ENCODE measurements at places on chromosomes 1 and 21.

DNA sequence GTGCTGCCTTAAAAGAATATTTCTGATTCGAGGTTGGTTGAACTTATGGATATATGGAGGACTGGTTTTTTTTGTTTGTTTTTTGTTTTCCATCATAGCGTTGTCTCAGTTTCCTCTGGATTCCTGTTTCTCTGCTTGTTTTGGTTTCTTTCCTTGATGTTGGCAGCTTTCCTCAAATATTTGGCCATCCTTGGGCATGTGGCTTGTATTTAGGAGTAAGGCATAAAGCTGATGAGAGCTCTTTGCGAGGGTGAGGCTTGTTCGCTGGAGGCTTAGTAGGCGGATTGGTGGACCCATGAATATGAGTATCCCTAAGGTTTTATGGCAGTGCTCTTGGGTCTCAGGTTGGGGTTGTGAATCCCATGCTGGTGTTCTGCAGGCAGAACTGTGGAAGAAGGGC, 22.9 kb downstream of the DYRK1A start:
- no peak for DNase-seq

DNA sequence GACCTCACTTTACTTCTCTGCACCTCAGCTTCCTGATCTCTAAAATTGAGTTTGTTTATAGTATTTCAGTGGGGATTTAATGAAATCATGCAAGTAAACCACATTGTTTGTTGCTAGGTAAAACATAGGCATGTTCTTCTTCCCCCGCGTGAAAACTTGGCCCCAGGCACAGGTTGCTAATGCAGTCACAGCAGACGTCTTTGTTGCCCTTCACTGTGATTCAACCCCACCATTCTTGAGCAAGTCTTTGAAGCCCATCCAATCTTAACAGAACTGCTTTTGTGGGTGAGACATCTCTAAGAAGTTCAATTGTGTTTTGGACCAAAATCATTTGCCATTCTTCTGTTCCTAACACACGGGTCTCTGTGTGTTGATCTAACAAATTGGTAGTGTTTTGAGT, 185.5 kb downstream of the ZNF281 start:
- no peak for DNase-seq

DNA sequence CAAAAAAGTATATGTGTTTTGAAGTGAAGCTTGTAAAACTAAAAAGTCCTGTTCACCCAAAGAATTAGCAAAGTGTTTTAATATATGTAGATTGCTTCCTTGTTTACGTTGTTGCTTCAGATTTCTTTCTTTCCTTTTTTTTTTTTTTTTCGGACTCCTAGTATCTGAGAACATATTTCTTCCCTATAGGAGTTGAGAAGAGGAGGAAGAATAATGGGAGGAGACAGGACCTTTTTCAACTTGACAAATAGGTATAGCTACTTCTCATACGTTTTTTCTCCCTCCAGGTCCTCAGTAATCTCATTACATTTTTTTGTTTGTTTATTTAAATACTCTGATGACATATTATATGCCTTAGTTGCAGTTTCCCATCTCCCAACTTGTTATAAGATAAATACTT, 8.9 kb downstream of the DISP1 start:
- DNase-seq = no peak

DNA sequence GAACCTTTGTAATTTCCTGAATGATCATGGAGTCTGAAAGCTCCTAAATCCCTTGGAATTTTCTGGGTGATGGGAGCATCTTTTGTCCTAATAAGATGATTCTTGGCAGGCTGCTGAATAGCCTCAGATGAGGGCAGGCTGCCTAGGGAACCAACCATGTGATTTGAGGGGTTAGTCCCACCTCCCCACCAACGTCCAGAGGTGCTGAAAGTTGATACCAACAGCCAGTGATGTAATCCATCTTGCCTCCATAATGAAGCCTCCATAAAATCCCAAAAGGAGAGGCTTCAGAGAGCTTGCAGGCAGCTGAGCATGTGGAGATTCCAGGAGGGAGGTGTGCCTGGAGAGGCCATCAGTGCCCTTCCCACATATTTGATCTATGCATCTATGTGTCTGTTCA, 43.7 kb downstream of the GTF2B start:
- no peak for DNase-seq

DNA sequence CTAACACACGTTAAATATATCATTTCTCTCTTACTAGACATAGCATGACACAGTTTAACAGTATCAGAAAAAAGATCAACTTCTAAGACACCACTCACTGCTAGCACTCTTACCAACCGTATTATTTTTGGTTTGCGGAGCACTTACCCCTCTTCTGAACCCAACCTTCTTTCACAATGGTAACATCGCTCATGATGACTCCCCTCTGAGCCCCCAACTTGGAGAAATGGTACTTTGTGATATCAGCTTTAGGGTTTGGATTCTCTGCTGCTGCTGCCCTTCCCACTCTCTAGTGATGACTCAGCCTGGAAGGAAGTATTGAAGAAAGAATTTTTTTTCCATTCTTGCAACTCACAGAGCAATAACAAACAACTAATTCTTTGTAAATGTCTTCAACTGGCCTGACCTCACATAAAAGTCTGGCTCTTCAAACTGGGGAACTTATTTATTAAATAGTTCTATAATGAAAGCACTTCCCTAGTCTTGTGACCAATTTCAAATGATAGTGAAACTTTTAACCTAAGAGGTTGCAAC, 7.0 kb downstream of the AKT3 start:
- no peak for DNase-seq

- no peak for DNase-seq
Measured at GRCh38 chr1:199580300-199580699, 447.2 kb upstream of the NR5A2 start.

- DNase-seq = no peak
Measured at GRCh38 chr1:14262637-14263036, 335.8 kb upstream of the KAZN start.

- DNase-seq = no peak
Measured at GRCh38 chr1:240878631-240879030, 266.7 kb upstream of the GREM2 start.

DNA sequence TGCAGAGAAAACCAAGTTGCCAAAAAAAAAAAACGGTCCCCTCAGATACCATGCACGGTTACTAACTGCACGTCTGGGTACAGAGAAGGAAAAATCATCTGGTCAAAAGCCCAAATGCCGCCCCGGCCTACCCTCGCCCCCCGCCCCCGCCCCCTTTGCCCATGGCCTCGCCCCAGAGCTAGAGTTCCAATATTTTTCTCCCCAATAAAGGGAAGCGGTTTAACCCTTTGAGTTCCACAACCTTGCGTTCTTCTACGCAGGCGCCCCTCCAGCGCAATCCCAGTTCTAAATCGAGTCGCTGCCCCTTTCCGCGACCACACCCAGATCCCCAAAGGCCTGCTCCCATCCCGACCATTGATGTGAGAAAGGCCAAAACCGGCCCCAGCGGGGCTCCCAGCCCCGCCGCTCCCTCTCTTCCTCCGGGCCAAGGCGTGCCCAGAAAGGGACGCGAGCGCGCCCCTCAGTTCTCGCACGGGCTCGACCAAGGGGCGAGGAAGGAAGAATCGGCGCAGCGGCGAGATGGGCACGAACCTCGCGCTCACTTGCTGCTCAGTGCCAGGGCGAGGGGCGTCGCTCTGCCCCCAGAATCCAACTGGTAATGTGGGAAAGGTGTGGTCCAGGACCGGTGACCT, 797 bp downstream of the WDR47 start:
- no peak for DNase-seq

GRCh38 chr1:117895482-117896114, 33.8 kb downstream of the GDAP2 start:
- DNase-seq = no peak

GRCh38 chr1:102693345-102693744, 415.0 kb downstream of the COL11A1 start:
- DNase-seq = no peak

GRCh38 chr21:35768187-35768586, 292.1 kb downstream of the SETD4 start:
- no peak for DNase-seq

DNA sequence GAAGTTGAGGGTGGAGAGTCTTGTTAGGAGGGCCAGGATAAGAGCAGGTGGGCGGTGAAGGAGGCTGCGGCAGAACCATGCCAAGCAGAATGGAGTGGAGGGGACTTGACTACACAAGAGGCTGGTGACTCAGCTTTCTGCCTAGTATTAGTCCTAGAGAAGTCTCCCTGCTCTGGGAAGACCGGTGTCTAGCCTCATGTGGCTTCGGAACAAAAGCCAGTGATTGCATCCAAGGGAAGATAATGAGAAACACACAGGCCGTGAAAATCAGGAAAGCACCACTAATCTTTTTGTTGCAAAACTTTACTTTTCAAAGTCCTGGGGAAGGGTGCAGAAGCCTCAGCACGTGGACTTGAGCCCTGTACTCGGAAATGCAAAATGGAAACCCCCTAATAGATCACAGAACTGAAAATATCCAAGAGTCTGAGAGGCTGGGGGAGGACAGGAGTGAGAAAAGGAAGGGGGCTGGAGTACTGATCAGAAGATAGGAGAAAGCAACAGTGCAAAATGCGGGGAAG, 31.4 kb downstream of the DDR2 start:
- no peak for DNase-seq

GRCh38 chr1:44411861-44412260, 6.8 kb downstream of the RNF220 start:
- no peak for DNase-seq

DNA sequence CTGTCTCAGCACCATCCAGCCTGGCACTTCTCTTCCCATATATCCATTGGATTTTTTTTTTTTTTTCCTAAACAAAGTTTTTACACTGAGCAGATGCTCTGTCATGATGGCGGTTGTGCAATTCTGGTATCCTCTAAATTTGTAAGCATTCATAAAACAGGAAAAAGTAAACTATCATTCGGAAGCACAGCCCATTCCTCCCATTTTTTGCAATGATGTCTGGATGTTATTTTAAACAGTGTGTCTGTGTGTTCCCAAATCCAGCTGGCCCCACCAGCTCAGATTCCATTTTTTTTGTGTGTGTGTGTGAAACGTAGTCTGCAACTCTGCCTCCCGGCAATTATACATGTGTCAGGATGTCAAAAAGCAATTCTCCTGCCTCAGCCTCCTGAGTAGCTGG, 33.5 kb downstream of the PDPN start:
- no peak for DNase-seq

DNA sequence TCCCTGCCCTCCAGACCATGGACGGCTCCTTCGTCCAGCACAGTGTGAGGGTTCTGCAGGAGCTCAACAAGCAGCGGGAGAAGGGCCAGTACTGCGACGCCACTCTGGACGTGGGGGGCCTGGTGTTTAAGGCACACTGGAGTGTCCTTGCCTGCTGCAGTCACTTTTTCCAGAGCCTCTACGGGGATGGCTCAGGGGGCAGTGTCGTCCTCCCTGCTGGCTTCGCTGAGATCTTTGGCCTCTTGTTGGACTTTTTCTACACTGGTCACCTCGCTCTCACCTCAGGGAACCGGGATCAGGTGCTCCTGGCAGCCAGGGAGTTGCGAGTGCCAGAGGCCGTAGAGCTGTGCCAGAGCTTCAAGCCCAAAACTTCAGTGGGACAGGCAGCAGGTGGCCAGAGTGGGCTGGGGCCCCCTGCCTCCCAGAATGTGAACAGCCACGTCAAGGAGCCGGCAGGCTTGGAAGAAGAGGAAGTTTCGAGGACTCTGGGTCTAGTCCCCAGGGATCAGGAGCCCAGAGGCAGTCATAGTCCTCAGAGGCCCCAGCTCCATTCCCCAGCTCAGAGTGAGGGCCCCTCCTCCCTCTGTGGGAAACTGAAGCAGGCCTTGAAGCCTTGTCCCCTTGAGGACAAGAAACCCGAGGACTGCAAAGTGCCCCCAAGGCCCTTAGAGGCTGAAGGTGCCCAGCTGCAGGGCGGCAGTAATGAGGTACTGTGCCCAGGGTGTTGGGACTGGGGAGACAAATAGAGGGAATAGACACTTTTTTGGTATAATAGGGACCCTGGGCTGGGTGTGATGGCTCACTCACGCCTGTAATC, 1.0 kb downstream of the ZBTB48 start:
- DNase-seq = no peak

GRCh38 chr1:13950637-13951036, 250.6 kb downstream of the PRDM2 start:
- DNase-seq = no peak

DNA sequence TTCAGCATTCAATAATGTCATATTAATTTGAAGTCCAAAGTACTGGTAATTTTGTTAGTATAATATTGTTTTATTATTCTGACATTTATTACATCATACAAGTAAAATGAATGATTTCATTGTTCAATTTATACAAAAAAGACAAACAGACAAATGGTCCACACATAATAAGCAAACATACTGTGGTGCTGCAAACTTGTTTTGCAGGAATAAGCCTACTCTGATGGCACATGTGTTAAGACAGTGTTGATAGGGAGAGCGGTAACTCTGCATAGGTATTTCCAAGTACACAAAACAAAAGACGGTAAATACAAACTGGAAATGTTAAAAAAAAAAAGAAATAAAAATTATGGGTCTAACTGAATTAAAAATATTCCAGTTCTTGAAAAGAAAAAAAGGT, 59.7 kb upstream of the DPYD start:
- no peak for DNase-seq

- DNase-seq = no peak
Measured at GRCh38 chr1:235019471-235019870, 109.2 kb downstream of the TOMM20 start.

- no peak for DNase-seq
Measured at GRCh38 chr21:36915014-36915695, 51.3 kb downstream of the HLCS start.

DNA sequence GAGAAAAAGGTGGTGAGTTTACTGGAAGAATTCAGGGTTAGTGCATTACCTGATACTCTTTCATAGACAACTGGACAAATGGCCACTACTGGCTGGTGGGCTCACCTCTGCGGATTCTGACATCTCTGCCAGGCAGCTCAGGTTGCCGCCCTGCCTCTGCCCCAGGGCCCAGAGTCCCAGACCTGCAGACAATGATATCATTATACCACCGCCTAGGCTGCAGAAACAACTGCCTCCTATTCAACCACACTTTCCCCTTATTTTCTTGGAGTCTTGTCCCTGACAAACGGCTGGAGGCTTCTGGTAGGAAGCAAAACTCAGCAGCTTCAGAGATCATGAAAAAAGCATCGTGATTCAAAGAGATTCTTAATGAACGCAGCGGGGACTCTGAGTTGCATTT, 37.0 kb downstream of the IRF2BP2 start:
- no peak for DNase-seq

- no peak for DNase-seq
Measured at GRCh38 chr1:166488327-166488726, 321.5 kb upstream of the FAM78B start.

DNA sequence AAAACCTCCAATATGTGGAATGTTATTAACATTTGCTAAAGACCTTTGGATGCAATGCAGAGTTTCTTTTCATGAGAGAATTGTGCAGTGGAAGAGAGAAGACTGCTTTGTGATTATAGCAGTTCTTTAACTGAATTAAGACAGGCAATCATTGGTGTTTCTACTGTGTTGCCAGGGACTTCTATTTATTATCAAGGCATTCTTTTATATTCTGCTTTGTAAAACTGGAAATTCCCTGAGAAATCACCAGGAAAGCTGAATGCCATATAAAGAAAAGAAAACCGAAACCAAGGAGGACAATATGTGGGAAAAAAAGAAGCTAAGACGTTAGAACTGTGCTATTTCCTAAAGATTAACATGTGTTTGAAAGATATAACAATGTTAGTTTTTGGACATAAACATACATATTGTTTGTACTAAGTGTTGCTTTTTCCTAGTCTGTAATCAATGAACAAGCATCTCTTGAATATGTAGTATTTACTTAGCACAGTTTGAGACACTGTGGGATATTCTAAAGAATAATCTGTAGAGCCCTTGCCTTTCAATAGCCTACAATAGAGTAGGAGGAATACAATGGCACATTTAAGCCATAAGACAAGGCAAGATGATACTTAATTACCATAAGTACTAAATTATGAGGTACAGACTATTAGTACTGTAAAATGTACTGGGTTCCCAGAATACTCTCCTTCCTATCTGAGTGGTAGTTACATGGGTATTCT, 47.1 kb downstream of the EXTL2 start:
- DNase-seq = no peak
